Fibroblast of lung (primary cell): ENCODE measurements at places on chromosomes 4 and X.

DNA sequence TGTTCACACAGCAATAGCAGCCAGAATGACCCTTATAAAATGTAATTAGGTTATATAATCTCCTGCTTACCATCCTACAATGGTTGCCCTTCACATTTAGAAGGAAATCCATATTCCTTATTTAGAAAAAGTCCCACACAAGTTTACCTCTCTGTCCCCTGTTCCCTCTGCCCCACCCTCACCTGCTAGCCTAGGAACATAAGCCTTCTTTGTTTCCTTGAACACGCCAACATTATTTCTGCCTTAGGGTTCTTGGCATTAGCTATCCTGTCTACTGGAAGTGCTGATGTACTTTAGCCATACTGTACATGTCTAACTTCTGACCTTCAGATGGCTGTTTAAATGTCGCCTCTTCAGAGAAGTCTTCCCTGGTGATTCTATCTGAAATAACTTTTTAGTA, 28.4 kb upstream of the USP53 start:
- no peak for DNase-seq

GRCh38 chr4:19033816-19034733, 1012.5 kb upstream of the LCORL start:
- DNase-seq, result no peak

DNA sequence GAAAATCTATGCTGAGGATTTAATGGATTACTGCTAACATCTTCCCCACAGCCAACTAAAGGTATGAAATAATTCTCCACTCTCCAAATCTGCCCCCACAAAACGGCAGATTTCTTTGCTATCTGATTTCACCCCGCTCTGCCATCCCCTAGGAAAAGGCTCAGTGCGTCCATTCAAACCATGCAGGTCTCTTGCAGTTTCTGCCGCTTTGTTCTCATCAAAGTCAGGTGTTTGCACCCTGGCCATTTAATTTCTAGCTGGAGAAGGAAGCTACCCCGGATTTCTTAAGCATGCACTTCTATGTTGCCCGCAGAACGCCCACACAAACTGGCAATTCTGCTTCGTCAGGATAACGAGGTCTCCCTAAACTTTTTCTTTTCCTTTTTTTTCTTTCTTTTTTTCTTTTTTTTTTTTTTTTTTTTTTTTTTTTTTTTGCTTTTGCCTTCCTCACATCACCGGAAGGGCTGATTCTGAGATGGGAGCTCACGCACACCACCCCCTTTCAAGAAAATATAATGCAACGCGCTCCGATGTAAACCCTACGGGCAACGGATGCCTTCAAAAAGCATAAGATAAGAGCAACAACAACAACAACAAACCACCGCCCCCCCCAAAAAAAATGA, 3.3 kb downstream of the NLGN4X start:
- DNase-seq, result peak; percentile 13

DNA sequence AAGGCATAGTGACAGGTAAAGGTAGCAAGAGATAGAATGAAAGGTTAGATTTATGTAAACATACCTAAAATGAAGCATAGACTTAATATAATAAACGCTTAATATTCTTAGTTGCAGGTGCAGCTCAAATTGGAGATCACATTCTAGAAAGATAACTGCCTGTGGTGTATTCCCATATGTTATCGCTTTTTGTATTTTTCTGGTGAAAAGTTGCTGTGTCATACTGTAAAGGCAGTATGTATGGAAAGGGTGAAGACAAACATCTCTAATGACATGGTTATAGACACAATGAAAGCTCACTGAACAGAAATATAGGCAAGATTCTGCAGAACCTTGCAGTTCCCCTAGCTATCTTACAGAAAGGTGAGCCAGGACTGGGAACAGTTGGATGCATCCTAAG, 240.3 kb downstream of the DCLK2 start:
- DNase-seq, result no peak

DNA sequence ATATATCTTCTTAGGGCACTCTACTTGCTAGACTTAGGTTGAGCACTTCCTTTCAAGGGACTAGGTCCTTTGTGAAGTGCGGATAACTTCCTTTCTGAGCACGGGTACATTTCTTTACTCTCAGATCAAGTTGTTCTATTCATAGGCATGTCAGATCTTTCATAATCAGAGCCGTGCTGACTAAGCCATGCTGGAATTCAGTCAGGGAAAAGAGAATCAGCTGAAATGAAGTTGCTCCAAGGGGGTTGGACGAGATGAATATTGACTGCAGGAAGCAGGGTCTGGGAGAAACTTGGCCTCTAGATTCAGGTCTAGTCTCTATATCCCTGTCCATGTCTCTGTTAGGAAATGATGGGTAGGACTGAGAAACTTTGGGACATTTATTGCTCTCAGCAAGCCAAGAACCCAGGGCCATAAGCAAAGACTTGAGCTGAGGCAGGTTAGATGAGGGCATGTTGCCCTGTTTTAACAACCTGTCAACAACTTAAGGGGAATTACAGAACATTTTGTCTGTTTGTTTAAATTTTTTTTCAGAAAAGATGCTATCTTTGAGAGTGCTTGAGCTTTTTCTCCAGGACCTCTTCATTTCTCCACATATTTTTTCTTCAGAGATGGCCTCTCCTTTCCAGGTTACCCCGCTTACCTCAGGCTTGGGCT, 28.3 kb downstream of the AREG start:
- peak; percentile 89 for DNase-seq

GRCh38 chrX:74536832-74537371, 77.5 kb downstream of the RLIM start:
- DNase-seq, result peak; percentile 38

- DNase-seq, result no peak
Measured at GRCh38 chr4:95980877-95981360, 141.0 kb downstream of the PDHA2 start.

- no peak for DNase-seq
Measured at GRCh38 chr4:183873409-183874185, 31.5 kb upstream of the STOX2 start.

DNA sequence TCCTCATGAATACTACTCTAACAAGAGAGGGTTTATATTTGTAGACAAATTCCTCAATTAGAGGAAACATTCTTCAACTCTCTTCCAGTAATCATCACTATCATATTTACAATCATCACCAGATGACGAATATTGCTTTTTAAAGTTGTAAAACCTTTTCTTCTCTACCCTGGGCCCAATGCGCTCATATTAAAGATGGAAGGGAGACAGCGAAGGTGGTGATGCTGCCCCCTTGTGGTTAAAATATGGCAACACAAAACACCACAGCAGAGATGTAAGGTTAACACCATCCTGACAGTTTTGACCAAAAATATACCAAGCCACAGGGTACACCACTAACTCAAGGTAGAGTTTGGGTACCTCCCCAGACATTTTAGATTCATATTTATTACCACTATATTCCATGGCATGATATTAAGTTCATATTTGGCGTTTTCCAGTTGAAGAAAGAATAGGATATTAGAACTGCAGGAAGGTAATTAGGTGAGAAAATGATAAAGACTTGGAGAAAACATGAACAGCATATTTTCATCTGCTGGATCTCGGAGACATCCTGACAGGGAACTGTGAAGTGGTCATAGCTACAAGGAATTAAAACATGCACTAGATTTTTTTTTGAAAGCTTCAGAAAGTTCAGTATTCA, 72.8 kb downstream of the SLC9A7 start:
- peak; percentile 52 for DNase-seq

- DNase-seq, result no peak
Measured at GRCh38 chrX:142149919-142150318, 55.2 kb downstream of the MAGEC2 start.

GRCh38 chr4:183876268-183876934, 28.7 kb upstream of the STOX2 start:
- DNase-seq, result peak; percentile 95

DNA sequence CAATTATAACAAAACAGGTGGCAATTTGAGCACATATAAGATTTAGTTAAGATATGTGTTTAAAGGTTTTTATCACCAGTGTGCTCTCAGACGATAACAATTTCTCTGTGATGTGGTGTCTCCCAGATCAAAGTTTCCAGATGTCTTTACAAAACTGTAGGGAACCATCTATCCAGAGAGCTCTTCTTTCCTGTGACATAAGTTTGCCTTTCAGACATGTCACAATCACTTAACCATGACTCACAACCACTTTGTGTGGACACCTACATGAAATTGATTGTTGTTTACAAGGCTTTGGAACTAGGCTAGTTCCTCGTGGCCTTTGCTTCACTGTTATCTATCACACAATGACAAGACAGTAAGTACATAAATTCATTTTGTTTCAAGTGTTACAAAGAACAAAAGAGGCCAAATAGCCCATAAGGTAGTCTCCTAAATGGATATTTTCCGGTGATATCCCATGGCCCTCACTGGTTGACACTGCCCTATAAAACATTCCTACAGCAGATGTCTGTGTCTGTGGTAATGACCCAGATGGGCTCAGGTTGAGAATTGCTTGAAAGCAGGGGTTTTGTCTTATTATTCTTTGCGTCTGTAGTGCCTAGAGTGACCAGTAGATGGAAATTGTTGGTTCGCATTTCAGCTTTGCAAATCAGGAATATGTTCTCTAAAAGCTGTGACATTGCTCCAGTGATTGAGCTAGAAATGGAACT, 297.8 kb upstream of the FAM241A start:
- DNase-seq, result peak; percentile 0

DNA sequence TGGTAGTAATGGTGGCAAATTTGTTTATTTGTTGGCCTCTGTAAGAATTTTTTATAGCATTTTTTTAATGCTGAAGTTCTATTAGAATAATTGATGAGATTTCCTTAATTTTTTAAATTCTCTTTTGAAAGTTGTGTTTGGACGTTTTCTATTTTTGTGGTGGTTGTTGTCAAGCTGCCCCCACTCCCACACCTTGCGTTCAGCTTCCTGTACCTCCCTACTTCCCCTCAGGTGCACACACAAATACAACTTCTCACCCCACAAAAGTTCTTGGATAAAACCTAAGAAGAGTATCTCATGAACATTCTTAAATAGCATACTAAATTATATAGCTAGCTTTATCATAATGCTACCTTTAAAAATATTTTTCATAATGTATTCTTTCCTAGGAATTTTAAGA, 38.7 kb downstream of the EXOC1 start:
- DNase-seq, result no peak

DNA sequence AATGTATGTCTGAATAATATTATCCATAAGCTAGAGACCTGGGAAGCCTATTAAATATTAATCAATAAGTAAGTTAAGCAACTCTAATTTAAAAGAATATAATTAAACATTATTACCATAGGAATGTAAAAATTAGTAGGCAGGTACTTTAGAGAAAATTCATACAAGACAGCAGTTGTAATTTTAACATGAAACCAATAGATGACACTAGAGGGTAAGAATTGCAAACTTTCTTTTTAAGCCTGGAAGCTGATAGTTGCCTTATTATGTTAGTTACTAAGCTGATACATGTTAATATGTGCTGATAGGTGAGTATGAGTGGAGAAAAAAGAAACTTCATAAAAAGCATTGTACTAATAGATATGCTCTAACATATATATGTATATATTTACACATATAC, 1157.4 kb downstream of the FAM133A start:
- no peak for DNase-seq

GRCh38 chrX:10176121-10177003, 19.6 kb downstream of the CLCN4 start:
- no peak for DNase-seq

DNA sequence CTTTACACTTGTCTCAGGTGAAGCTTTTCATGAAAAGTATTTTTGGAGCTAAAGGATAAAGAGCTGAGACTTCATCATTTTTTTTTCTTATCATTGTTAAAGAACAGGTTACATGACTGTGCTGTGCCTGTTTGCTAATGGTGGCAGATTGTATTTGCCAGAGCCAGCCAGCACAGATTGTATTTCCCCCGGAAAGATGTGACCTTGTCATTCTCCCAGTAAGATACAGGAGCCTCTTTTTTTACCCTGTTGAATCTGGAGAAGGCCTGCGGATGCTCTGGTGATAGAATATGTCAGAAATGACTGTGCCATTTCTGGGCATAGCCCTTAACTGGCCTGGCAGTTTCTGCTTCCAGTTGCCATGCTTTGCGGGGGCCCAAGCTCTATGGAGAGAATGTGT, 91.9 kb downstream of the GPRIN3 start:
- no peak for DNase-seq

DNA sequence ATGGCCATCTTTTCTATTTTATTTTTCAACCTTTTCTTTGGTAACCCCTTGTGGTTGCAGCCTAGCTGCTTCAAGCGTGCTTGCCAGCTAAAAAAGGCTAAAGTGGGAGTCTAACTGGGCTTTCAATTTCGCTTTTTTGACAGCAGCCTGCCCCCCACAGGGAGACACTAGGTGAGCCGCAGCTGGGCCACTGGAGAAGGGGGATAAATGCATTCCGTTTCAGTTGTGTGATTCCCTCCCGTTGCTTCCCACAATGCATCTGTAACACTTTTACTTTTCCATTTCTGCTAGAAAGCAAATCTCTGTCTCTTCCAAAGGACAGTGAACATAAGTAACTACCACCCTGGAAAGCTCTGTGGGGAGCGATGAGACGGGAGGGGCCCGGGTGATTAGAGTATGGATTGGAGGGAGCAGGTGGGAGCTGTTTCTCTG, 86.3 kb upstream of the RAPGEF2 start:
- DNase-seq, result peak; percentile 34
